ENCODE measurements at places on chromosomes 6 and 20.
A peak's percentile ranks its signal among the peaks of the same experiment; 100 is the strongest.

- H3K27me3 ChIP-seq: no peaks in the 10 kb centered on the region
- H3K4me3 ChIP-seq: no peak overlapping the region
- no peaks in the 10 kb centered on the region for H3K36me3 ChIP-seq
These were observed 18.3 kb upstream of the ASF1A start for GRCh38 chr6:118875672-118876071.

GRCh38 chr20:45034436-45034835 is 66.5 kb downstream of the KCNS1 start:
- H3K27me3 ChIP-seq: no peaks in the 10 kb centered on the region
- H3K4me3 ChIP-seq: no peak overlapping the region
- no peaks in the 10 kb centered on the region for H3K36me3 ChIP-seq
- peaks cover 16% of the 10 kb centered on the region for H3K4me1 ChIP-seq

DNA sequence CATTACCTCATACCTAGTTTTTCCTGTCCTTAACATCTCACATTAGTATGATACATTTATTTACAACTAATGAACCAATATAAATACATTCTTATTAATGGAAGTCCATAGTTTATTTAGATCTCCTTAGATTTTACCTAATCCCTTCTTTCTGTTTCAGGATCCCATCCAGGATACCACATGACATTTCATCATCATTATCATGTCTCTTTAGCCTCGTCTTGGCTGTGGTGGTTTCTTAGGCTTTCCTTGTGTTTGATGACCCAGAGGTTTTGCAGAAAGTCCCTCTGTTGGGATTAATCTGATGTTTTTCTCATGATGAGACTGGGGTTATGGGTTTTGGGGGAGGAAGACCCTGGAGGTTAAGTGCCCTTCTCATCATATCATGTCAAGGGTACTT is 89.3 kb upstream of the IYD start:
- no peaks in the 10 kb centered on the region for H3K36me3 ChIP-seq
- no peaks in the 10 kb centered on the region for H3K27me3 ChIP-seq
- H3K27ac ChIP-seq: no peak overlapping the region
- no peak overlapping the region for H3K4me3 ChIP-seq
- H3K4me1 ChIP-seq: peaks cover 34% of the 10 kb centered on the region

DNA sequence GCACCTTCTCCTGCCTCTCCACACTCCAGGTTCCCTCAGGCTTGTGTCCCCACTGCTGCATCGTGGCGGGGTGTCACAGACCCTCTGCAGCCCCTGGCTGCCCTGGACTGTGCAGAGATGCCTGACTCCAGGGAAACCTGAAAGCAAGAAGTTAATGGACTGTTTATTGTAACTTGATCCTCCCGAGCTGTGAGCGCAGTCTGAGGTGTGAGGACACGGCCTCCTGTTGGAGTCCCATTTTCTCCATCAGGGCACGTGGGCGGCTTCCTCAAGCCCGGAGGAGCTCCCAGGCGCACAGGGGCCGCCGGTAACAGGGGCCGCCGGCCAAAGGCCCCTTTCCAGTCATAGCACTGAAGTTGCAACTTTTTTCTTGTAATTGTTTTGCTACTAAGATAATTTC is 16.9 kb downstream of the RBM38 start:
- no peaks in the 10 kb centered on the region for H3K4me1 ChIP-seq
- no peak for DNase-seq
- no peak overlapping the region for H3K4me3 ChIP-seq
- no peak overlapping the region for H3K27ac ChIP-seq

- peaks cover 61% of the 10 kb centered on the region for H3K27me3 ChIP-seq
- H3K27ac ChIP-seq: peak within 1 kb of the TSS; percentile 82
- peaks cover 16% of the 10 kb centered on the region for H3K4me1 ChIP-seq
These were observed at the start of gene HCK for GRCh38 chr20:32052090-32052777. Gene HCK (plus strand): TSS chr20:32052242.

GRCh38 chr6:94953867-94954631 is 623.3 kb upstream of the MANEA start:
- H3K4me3 ChIP-seq: no peak overlapping the region
- H3K27me3 ChIP-seq: no peaks in the 10 kb centered on the region
- no peaks in the 10 kb centered on the region for H3K4me1 ChIP-seq
- no peak for DNase-seq

DNA sequence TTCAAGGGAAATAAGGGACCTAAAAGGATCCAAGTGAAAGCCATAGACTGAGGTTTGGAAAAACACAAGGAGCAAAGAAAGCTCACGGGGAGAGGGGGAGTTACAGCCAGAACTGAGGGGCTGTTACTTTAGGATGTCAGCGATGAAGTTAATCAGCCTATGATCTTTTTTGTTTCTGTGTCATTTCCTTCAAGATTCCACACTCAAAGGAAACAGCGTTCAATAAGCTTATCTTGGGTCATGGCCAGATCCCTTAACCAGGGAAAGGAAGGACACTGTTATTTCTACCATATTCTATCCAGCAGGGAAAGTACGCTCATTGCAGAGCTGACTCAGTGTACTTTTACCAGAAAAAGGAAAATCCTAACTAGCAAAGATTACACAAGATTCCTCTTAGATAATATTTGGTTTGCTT is 132.8 kb downstream of the PFDN4 start:
- peaks cover 9% of the 10 kb centered on the region for H3K4me1 ChIP-seq
- no peak overlapping the region for H3K27ac ChIP-seq
- H3K4me3 ChIP-seq: no peak overlapping the region
- DNase-seq: no peak

- H3K4me3 ChIP-seq: no peak overlapping the region
- peak; percentile 45 for DNase-seq
- H3K27ac ChIP-seq: no peak overlapping the region
- H3K4me1 ChIP-seq: no peaks in the 10 kb centered on the region
These were observed 53.1 kb downstream of the DSTN start for GRCh38 chr20:17622851-17623508.

DNA sequence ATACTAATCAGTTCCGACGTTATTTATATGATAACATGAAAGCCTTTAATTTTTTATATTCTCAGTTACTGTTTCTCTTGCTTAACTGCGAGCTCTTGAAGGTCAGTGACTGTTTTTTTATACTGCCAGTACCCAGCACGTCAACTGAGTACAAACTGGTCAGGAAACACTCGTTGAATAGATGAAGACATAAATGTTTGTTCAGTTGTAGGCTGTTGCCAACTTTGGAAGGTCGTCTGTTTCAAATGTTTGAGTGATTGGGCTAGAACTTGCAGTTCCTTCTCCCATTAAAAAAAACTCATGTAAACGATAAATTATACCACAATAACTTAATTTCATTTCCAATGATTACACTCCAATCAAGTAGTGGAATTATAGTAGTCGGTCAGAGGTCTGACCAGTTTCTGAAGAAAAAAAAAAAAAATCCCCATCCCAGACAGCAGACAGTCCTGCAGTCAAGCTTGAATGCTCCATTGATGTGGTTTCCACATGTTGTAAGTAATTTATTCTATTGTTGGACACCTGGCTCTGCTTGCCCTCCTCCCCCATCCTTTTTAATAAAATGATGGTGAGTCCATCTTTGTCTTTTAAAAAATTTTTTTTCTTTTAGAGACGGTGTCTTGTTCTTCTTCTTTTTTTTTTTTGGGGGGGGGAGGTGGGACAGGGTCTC is 81.1 kb downstream of the SASH1 start:
- H3K27me3 ChIP-seq: no peaks in the 10 kb centered on the region
- no peak overlapping the region for H3K4me3 ChIP-seq
- no peaks in the 10 kb centered on the region for H3K36me3 ChIP-seq
- DNase-seq: no peak
- H3K27ac ChIP-seq: peak overlapping the region; percentile 22

DNA sequence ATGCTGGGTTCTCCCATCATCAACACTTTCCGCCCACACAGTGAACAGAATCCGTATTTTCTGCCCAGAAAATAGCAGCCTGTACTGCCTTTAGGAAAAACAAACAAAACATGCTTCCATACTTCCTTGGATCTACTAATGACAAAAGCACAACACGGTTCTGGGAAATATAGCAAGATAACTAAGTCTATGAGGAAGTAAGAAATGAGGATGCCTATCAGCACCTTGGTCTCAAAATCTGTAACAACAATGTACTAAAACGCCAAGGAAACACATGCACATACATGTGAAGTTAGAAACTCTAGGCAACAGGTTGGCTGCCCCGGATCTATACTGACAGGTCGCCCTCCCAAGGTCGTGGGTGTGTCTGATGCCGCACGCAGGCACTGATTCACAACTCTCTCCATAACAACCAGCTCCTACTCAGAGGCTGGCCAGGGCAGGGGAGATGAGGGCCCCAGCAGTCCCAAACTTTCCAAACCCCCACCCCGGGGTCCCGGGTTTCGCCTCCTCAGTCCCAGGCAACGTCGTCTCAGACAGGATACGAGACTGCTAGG is 710 bp downstream of the BTBD9 start:
- peak overlapping the region; percentile 87 for H3K4me3 ChIP-seq
- peaks cover 18% of the 10 kb centered on the region for H3K4me1 ChIP-seq
- peak; percentile 81 for DNase-seq
- no peaks in the 10 kb centered on the region for H3K27me3 ChIP-seq
- peak overlapping the region; percentile 88 for H3K27ac ChIP-seq

- no peak overlapping the region for H3K27ac ChIP-seq
- H3K27me3 ChIP-seq: no peaks in the 10 kb centered on the region
- no peaks in the 10 kb centered on the region for H3K36me3 ChIP-seq
These were observed 54.3 kb downstream of the SLC23A2 start for GRCh38 chr20:4946986-4947385.

Measured in suprapubic skin (tissue), 4 donors.